ENCODE measurements at places on chromosomes 3 and 15.

- no peak for DNase-seq
Measured at GRCh38 chr15:67382723-67383122, 128.1 kb downstream of the IQCH start.

DNA sequence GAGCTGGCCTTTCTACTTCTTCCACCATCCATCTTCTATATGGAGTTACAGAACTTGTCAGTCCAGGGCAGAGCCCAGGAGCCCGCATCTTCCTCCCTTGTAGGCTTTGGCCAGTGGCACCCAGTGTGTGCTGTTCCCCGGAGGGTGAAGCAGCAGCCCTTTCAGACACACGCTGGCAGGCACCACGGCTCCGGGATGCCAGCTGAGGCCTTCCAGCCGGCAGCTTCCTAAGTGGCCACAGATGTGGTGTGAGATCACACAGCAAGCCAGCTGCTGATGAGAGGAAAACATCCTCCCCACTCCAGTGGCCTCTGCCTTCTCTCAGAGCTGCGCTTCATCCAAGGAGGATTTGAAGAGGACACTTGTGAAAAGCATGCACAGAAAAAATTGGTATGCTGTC lies 24.1 kb downstream of the CRABP1 start:
- DNase-seq: no peak

DNA sequence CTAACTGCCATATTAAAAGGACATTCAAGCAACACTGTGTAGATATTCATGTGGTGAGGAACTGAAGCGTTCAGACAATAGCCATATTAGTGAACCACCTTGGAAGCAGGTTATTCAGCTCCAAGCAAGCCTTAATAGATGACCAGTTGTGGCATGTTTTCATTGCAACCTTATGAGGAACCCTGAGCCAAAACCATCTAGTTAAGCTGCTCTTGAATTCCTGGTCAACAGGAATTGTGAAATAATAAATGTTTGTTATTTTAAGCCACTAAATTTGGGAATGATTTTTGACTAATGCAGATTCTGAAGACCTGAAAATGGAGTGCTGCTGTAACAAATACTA lies 73.0 kb downstream of the SPRED1 start:
- DNase-seq: no peak

DNA sequence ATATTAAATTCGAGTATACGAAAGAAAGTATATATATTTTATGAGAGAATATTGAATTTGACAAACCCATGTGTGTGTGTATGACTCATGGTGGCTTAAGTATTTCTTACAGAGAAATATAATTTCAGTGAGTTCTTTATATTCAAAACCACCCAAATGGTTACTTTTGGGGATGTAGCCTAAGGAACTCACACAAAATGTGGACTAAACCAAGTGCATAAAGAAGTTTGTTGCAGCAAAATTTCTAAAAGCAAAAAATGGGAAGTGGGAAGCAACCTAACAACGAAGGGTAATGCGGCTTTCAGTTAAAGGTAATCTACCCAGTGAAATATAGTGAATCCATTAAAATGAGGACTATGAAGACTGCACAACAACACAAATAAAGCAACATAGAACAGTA lies 277.1 kb downstream of the EDEM1 start:
- no peak for DNase-seq

DNA sequence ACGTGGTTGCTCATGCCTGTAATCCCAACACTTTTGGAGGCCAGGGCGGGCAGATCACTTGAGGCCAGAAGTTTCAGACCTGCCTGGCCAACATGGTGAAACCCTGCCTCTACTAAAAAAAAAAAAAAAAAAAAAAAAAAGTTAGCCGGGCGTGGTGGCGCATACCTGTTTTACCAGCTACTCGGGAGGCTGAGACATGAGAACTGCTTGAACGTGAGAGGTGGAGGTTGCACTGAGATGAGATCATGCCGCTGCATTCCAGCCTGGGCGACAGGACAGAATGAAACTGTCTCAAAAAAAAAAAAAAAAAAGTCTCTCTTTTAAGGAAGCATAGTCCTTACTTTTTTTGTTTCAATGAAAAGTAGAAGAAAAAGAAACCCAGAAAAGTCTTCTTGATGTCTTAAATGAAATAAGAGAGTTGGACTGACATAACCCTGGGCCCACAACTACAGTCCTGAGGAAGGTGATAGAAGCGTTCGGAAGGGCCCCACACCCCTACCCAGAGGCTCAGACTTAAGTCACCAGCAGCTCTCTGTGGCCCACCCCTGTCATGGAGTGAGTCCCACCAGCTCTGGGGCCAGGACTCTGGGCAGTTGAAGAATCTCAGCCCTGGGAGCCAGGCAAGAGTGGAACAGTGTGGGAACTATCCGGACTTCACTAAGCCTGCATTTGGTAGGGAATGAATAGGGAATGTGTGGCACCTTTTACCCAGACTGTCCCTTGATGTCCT lies 2.6 kb downstream of the NME9 start:
- no peak for DNase-seq

DNA sequence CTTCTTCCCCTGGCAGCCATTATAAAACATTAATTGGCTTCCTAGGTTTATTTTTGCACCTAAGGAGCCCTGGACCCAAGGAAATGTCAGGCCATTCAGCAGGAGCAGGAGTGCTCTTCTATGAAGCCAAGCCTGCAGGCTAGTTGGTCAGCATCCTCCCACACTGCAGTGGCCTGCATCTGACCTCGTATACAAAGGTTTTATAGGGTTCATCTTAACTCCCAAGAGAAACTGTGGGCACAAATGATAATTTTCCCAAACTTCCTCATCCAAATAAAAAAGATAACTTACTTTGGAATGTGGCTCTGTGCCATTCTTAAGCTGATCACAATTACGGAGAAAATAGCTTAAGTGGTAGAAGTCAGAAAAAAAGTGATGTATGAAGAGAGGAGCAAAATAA lies 19.4 kb downstream of the PLSCR1 start:
- no peak for DNase-seq

- DNase-seq: no peak
Measured at GRCh38 chr3:177538048-177538749, 340.9 kb upstream of the TBL1XR1 start.

GRCh38 chr3:14371573-14372474 lies 30.6 kb upstream of the SLC6A6 start:
- DNase-seq: peak; percentile 12

- DNase-seq: peak; percentile 63
Measured at GRCh38 chr3:50616770-50617095, 218 bp upstream of the MAPKAPK3 start.

- DNase-seq: no peak
Measured at GRCh38 chr15:101138913-101139880, 112.7 kb downstream of the CHSY1 start.

- DNase-seq: no peak
Measured at GRCh38 chr3:42712688-42713372, 10.2 kb upstream of the HHATL start.

DNA sequence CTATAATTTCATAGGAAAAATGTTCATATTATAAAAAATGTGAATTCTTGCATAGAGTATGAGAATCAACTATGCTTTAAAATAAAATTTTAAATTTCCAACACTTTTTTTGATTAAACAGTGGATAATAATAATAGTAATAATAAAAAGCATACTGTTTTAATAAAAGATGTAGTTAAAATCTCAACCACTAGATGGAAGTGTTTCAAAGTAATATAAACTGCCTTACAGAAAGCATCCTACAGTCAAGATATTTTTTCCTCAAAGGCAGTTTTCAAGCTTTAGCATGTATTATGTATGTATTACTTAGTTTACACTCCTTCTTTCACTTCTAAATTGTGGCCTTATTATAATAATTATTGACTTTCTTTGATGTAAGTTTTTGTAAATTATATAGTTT lies 217.5 kb downstream of the CHL1 start:
- DNase-seq: no peak

- DNase-seq: no peak
Measured at GRCh38 chr15:89396723-89397652, 62.4 kb upstream of the POLG start.

GRCh38 chr3:128515967-128516366 lies 23.0 kb upstream of the GATA2 start:
- DNase-seq: no peak

GRCh38 chr3:115550285-115550761 lies 73.0 kb upstream of the GAP43 start:
- DNase-seq: peak; percentile 10

- DNase-seq: no peak
Measured at GRCh38 chr3:56357266-56357665, 111.0 kb downstream of the ERC2 start.

- DNase-seq: no peak
Measured at GRCh38 chr15:46636206-46636605, 1001.4 kb downstream of the SQOR start.

DNA sequence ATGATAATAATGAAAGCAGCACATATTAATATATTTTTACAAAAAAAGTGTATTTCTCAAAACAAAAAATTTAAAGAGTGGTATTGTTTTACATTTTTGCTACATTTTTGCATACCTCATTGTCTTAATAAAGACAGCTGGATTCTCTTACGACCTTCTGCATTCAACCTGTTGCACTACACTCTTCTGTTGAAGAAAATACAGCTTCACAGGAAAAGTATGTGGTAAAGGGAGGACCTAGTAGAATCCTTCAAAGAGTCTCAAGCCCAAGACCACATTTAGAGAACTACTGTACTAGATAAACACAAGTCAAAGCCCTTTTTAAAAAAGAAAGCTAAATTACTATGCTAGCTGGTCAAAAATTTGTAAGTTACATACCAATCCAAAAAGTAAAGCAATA lies 7.9 kb downstream of the ZNF280D start:
- DNase-seq: no peak

- no peak for DNase-seq
Measured at GRCh38 chr3:23650371-23651140, 155.2 kb upstream of the UBE2E1 start.

GRCh38 chr3:43031485-43031884 lies 52.4 kb downstream of the GASK1A start:
- DNase-seq: no peak

DNA sequence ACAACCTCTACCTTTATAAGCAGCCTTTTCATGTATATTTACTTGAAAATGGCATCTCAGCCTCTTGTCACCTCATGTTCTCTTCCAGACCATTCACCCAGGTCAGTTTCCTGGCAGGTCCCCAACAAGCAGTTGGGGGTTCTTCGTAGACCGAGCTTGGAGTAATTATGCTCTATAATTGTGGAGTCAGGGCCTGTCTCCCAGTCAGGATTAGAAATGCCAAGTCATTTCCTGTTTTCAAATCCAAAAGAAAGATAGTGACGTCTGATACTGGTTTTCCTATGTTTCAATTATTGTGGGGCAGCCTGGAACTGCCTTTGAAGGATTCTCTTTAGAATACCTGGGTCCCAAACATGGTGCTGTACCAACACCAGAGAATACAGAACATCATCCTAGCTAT lies 430.6 kb downstream of the MECOM start:
- DNase-seq: no peak

GRCh38 chr15:70775160-70775559 lies 11.8 kb upstream of the UACA start:
- DNase-seq: no peak

DNA sequence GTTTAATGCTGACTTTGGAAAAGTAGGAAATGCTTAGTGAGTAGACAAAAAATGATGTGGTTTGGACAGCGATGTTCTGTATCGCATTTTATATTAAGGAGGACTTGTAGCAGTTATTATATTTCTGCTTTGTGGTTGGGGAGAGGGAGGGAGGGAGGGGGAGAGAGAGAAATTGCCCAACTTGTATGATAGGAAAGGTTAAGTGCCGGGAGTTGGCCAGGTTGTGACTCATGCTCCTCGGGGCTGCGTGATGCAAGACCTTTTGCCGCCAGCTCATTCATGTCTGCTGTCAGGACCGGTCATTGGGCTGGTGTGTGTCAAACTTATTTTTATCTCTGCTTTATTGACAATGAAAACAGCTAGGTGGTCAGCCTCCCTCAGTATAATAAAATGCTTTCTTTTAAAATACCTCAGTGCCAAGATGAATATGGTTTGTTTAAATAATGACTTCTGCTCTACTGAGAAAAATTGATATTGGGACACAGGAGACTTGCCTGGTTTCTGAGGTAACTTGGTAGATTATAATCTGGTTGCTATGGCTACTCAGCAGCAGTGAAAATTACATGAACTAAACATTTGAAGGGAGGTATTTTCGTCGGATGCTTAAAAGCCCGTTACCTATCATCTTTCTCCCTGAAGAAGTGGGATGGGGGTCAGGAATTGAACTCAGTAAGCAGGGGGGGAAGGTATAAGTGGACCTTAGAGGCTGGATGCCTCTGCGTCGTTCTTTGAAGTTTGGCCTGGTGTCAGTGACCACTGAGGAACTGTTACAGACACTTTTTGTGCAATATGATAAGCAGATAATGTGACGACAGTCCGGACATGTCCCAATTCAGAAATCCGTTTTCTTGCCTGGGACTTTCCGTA lies 90.7 kb downstream of the FNDC3B start:
- peak; percentile 99 for DNase-seq

GRCh38 chr3:17054301-17054981 lies 169.7 kb downstream of the PLCL2 start:
- no peak for DNase-seq

DNA sequence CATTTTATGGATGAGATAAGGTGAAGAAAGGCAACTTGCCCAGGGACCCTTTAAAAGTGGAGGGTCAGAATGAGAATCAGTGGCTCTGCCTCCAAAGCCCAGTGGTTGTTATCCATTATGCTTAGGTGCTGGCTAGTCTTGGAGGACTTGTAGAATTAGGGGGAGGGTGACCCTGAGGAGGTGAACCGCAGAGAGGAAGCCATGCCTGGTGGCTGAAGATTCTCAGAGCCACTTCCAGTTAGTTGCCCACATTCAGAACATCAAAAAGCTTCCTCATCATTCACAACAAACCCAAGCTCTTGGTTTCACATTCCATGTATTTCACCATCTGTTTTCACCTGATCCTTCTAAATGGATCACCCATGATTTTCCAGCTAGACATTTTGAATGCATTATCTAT lies 11.2 kb downstream of the EBLN2 start:
- DNase-seq: no peak

- no peak for DNase-seq
Measured at GRCh38 chr3:62454916-62455315, 81.6 kb upstream of the FEZF2 start.

DNA sequence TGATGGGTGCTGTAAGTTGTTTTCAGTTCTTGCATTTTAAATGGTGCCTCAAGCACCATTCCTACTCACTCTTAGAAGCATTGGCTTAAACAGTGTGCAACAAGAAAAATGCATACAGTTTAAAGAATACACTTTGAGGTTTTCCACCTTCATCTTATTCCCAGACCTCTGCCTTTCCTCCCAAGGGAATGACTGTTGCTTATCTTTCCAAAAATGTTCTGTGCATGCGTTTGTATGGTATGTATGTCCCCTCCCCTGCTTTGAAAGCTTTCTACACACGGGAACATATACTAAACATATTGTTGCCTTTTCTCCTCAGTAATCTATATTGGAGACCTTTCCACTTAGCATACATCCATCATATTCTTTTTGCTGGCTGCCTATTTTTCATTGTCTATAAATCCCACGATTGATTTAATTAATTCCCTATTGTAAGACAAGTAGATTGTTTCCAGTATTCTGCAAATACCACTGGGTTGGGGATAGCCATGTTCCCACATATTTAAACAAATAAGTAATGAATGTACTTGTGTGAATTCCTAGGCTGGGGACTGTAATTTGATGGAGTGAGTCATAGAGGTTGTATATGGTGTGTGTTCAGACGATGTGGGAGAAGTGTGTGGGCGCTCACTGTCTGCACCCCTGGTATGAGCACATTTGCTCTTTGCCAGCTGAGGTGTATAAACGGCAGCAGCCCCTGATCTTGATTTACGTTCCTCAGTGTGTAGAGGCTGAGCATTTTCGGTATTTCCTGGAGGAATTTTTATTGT lies 5.8 kb downstream of the TRAK1 start:
- DNase-seq: no peak
